ENCODE measurements at places on chromosomes 12 and 14.

GRCh38 chr14:90830931-90831701 lies 14.9 kb upstream of the TTC7B start:
- no peak for DNase-seq

- no peak for DNase-seq
These were observed 24.9 kb upstream of the MED13L start for GRCh38 chr12:116302166-116303058.

DNA sequence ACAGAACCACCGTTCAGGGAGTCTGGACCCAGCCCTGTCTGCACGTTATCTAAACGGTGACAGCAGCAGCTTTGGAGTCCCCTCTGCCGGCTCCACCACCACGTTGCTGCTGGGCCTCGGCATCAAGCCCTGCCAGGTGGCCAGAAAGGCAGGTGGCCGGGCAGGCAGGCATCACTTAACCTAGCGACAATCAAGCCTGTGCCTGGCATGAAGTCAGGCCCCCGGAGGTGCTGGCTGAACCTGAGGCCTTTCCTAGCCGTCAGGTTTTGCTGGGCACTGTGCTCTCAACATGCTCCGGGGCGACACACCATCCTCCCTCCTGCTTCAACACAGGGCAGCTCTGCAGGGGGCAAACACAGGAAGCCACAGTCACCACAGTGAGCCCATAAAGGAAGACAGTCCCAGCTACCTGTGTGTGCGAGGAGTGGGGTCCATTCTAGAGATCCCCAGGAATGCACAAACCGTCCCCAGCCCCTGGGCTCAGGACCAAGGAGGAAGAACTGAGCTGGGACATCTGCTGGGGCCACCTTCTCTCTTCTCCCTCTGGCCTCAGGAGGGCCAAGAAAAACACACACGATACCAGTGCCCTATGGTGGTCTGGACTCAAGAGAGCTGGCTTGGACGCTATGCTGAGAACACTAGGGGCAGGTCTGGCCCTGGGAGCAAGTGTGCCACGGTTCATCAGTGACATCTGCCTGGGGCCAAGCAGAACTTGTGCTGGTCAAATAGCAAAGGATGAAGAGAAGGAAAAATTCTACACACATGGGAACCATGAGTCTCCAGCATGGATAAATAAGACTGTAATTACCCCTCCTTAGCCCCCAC lies 44.7 kb downstream of the CCDC88C start:
- DNase-seq = no peak

GRCh38 chr12:16884056-16884455 lies 278.1 kb upstream of the LMO3 start:
- no peak for DNase-seq

DNA sequence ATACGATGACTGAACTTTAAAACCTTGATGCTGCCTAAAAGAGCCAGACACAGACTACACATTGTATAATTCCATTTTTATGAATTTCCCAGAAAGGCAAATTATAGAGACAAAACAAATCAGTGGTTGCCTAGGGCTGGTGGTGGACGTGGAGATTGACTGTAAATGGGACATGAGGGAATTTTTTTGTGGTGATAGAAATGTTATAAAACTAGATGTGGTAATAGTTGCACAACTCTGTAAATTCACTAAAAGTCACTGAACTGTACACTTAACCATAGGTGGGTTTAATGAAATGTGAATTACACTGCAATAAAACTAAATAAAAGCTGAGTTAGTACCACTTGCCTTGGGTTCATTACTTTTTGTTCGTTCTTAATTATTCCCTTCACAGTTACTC lies 72.1 kb downstream of the PLEKHA5 start:
- no peak for DNase-seq

Data from H1 (cell line).